Stimulated activated CD8-positive, alpha-beta memory T cell treated with anti-CD3 and anti-CD28 coated beads, Interleukin-2, amount 100 ng/mL, for 48 hours (primary cell): ENCODE measurements at places on chromosomes 12 and 14.

DNA sequence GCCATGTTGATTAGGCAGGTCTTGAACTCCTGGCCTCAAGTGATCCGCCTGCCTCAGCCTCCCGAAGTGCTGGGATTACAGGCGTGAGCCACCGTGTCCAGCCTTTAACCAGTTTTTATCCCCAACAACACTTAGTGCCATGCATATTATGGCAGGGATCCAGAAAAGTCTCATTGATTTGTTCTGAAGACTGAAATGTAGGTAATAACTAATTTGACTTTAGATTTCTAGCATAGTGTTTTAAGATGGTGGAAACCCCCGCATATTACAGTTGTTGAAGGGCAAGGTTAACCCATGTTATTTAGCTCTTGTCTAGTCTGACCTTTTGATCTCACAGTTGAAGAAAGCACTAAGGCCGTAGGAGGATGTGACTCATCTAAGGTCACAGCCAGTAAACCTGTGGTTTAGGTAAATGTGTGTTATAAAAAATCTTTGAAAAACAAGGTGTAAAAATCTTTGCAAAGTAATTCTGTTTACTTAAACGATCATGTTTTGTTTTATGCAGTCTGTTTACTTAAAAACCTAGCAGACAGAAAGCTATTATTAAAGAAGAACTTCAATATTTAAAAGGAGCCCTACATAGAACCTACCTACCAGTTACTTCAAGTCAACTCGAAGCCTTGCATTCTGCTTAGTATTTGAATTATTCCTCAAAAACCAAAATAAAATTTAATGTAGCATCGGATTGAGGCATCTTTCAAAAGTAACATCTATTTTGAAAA, 24.8 kb downstream of the BICDL1 start:
- DNase-seq: no peak

GRCh38 chr12:114710151-114710550, 26.2 kb upstream of the TBX3 start:
- DNase-seq: no peak

- no peak for DNase-seq
These were observed 462.5 kb upstream of the TBX3 start for GRCh38 chr12:115146453-115146852.

DNA sequence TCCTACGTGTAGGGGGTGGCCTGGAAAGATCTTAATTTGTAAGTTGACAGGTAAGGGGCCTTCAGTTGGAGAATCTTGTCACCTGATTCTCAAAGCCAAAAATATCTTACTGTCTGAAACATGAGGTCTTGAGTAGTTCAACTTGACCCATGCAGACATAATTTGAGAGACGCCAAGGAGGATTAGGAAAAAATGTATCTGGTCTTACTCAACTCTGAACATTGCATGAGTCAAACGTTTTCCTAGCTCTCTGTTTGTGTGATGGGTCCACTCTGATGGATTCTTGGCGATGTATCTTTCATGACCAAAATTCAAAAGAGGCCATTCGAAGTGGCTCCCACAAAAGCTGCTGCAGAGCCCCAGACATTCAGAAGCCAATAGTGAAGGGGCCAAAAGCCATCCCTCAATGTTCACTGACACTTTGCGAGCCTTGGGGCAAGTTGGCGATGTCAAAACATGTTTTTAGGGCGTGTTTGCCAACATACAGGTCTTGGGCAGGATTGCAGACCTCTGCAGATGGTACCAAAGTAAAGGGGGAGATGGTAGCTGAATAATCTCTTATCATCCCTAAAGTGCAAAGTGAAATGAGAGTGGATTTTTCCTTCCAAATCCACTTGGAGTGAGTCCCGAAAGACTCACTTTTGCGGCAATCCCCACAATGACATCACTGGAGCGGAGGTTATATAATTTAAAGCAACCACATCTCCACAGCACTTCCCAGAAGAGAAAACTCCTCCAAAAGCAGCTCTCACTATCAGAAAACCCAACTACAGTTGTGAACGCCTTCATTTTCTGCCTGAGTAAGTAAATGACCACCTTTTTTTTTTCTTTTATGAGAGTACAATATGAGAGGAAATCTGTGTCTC, at the start of gene BDKRB1:
TSS of gene BDKRB1 (plus strand) at position 710 of the 866 bp plus-strand sequence. CDS start 7,473 bp downstream, outside the sequence.
- no peak for DNase-seq

GRCh38 chr12:99386907-99387306, 260.6 kb upstream of the GARIN6 start:
- no peak for DNase-seq

DNA sequence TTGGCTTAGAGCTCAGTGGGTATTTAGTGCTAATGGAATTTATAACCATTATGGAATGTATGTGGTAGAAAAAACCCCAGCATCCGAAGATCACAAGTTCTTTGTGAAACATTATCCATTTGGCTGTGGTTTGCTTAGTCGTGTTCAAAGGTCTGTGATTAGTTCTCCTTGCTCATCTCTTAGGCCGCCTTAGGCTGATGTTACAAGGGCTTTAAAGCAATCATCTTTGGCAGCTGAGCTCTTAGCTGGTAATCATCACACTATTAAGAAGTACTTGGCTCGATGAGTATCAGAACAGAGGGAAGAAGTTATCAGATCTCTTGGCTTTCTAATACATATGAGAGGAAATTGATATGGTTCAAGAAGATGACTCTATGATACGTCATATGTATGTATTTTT, 124.1 kb upstream of the E2F7 start:
- DNase-seq: no peak

DNA sequence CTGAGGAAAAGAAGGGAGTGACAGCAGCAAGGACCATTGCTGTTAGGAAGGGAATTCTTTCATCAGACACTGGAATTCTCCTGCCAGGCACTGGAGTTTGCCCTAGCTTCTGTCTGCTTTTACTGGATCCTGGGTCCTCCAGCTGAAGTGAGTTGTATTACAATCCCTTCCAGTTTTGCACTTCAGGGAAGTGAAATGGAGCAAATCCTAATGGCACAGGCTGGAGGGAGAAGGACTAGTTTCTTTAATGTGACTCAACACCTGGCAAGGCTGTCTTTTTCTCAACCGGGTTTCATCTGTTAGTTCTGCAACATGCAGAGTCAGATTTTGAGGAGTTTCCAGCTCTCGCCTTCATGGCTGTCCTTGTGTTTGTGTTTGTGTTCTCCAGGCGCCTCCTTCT, 45.8 kb downstream of the ETV6 start:
- no peak for DNase-seq

DNA sequence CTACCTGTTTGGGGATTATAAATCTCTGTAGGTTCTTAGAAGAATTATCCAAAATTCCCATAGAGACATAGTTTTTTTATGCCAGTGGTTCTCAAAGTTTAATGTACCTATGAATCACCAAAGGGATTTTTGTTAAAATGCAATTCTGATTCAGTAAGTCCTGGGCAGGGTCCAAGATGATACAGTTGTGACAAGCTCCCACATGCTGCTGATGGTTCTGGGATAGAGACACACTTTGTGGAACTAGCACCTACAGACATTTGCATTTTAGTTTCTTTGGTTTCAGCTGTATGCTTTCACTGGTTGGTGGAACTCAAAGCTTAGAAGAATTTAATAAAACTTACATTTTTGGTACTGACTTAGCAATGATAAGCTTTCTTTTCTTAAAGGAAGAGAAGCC, 80.4 kb downstream of the PTCSC3 start:
- no peak for DNase-seq

DNA sequence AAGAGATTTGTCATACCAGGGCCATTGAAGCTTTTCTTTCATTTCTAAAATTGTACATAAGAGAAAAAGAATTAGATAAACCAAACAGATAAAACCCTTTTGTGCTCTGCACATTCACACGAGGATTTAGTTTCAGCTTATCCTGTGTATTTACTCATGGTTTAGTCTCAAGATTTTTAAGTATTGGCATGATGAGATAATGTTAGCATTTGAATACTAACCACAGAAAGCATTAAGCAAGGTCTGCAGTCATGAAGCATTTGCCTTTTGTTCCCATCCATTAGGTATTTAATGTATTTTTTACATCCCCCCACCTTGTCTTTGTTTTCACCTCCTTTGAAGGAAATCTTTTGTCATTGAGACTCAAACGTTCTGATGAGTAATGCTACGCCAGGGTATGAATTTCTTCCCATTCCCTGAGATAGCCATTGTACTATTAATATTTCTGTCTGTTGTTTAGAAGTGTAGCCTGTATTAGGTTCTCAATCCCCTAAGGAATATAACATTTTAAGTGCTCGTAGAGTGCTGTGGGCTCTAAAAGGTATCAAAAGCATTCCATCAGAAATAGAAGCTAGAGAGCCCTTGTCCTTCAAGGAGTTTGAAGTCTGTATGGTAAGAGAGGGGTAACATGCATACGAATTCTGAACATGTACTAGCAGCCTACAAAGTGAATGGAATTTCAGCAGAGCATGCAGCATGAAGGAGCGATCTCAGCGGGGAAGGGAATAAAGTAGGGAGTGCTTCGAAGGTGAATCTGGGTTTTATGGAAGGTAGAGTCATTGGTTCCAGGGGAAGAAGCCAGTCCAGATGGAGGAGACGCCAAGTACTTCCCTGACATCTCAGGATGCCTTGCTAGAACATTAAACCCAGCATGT, 22.3 kb downstream of the CRADD start:
- no peak for DNase-seq

DNA sequence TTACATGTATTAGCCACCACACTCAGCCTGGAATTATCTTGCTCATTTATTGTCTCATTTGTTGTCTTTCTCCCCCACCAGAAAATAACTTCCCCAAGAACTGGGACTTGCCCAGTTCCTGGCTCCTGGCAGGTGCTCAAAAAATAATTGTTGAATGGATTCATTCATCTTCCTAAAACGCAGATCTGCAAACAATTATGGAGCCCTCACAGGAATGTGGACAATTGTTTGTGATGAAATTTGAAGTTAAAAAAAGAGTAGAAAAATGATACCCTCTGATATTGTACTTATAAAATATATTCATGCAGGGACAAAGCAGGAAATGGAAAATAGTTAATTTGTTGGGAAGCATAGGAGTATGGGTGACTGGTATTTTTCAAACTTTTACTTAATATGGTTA, 60.7 kb upstream of the MAP1LC3B2 start:
- DNase-seq: no peak

DNA sequence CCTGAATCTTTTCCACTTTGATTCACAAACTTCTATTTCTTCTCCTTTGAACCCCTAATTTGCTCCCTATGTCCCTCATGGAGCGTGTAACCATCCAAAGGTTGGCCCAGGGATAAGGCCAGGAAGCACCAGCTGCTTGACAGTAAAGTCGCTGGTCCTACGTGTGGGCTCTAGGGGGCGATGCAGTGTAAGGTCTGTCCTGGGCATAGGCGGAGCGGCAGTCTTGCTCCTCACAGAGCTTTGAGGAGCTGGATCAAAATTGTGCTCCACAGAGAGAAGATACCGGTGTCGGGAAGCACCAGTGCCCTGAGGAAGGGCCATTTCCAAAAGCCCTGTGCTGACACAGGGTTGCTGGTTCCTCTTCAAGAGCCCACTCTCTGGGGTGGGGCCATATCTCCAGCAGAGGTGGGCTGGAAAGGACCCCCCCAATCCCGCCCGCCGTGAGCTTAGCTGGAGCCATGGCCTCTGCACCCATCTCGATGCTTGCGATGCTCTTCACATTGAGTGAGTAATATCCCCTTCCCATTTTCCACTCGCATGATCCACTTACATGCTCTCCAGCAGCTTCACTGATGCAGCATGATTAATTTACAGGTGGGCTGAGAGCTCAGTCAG, 49.9 kb upstream of the OR4E1 start:
- peak; percentile 36 for DNase-seq

DNA sequence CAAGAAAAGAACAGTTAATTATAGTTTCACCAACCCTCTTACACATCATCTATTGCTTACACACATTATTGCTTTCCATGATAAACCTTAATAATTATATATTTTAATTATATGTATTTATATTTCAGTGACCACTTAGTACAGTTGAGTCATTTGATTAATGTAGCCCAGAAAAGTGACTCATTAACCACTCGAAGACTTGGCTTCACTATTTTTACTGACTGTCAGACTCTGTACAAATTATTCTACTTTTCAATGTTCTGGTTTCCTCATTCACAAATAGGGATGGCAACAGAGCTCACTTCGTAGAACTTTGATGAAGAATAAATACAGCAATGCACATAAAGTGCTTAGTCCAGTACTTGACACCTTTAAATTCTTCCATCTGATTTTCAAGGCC, 98.3 kb downstream of the CFAP54 start:
- DNase-seq: no peak

- no peak for DNase-seq
These were observed 77.0 kb upstream of the BCL11B start for GRCh38 chr14:99348816-99349614.

- no peak for DNase-seq
These were observed 195.7 kb downstream of the ANO6 start for GRCh38 chr12:45411626-45412025.

- no peak for DNase-seq
These were observed 52.0 kb downstream of the KLRG1 start for GRCh38 chr12:9041321-9041720.

DNA sequence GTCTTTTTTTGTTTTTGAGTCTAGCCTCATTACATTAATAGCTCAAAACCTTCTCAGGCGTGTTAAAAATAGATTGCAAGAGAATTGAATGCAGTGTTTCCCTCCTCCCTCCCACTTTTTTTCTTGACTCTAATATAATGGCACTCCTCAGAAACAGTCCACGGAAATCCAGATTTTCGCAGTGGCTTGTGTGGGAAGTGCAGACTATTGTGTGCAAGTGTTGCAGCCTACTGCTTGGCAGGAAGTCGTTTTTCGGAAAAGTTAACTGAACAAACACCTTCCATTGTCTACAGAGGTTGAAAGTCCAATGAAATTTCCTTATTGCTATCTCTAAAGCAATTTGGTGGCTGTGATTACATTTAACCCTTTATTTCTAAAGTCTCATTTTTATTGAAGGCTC, 147.9 kb upstream of the E2F7 start:
- no peak for DNase-seq

GRCh38 chr12:103279444-103279843, 216.3 kb downstream of the C12orf42 start:
- no peak for DNase-seq

DNA sequence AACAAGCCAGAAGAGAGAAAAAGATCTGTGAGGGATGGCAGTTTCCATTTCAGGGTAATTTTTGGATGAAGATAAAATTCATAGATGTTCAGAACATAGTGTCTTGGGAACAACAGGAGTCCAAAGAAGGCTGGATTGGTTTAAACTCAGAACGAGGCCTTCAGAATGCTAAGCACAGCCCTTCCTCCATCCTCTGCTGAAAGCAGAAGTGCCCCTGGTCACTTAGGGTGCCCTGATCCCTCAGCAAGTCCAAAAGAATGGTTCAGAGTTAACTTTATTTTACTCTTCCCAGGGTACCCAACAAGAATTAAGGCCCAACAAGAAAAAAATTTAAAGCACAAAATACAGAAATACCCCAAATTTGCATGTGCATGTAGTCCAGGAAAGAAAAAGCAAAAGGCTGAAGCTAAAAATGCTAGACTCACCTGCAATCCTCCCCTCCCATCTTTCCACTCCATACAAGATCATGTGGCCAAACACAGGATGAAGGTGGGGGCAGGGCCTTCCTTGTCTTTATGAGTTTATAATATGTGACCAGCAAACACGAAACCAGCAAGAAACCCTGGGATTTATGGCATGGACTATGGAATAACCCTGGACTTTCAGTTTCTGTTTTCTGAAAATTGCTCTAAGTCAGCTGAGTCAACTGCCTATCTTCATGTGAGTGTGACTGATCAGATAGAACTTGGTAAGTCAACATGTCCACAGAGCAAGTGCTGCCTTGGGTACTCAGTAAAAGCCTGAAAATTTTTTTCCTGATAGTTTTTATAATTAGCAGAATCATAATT, 21.2 kb downstream of the MAX start:
- DNase-seq: no peak
